Stimulated activated CD4-positive, alpha-beta T cell treated with anti-CD3 and anti-CD28 coated beads, Interleukin-1b, Interleukin-23, amount 100 ng/mL, for 48 hours (primary cell): ENCODE measurements at places on chromosomes 2 and 18.
A peak's percentile ranks its signal among the peaks of the same experiment; 100 is the strongest.

GRCh38 chr2:34719206-34719605, 1120.1 kb upstream of the FAM98A start:
- no peak for DNase-seq

DNA sequence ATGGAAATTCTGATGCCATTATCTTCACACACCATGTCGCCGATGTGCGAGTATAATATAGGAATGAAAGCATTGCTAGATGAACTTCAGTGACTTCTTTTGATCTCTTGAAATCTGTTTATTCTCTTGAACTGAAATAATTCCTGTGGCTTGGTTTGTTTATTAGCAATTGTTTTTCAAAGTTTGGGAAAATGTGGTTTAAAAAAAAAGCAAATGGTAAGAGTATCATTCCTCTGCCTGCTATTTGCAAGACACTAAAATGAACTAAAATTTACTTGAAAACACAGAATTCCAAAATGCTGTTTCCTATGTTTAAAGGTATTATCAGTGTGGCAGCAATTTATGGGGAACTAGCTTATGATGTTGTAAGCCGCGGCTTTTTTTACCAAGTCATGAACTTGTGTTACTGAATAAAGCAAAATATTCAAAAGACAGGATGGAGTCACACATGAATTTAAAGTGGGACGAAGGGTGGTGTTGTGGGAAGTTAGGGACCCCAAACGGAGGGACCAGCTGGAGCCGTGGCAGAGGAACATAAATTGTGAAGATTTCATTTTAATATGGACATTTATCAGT, 96.4 kb downstream of the COLEC12 start:
- DNase-seq = no peak

DNA sequence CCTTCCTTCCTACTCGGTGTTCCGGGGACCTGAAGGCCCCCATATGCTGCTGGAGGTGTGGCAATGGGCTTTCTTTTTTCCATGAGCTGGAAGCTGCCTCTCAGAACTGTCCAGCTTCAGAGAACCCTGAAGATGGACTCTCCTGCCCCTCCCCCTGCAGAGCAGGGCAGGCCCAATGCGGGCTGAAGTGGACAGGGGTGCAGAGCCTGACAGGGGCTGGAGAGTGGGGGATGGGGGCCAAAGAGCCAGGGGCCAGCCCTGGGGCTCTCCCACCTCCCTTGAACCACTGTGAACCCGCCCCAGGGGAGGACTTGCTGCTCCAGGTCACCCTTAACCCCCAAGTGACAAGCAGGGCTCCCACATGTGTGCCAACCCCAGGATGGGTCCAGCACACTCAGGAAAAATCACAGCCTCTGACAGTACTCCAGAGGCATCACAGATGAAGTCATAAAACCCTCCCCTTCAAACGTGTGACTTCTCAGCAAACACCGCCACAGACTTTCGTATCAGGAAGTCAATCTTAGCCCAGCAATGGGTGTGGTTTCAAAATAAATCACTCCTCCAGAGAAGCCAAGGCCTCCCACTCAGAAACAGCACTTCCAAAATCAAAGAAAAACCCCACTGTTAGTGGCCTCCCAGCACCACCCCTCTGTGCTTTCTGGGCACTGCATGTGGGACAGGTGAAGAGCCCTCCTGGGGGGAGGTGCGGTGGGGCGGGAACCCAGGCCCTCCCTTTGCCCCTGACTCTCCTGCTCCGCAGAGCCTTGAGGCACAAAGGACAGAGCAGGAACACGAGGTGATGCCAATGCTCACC, 135.8 kb downstream of the HDAC4 start:
- peak; percentile 70 for DNase-seq

DNA sequence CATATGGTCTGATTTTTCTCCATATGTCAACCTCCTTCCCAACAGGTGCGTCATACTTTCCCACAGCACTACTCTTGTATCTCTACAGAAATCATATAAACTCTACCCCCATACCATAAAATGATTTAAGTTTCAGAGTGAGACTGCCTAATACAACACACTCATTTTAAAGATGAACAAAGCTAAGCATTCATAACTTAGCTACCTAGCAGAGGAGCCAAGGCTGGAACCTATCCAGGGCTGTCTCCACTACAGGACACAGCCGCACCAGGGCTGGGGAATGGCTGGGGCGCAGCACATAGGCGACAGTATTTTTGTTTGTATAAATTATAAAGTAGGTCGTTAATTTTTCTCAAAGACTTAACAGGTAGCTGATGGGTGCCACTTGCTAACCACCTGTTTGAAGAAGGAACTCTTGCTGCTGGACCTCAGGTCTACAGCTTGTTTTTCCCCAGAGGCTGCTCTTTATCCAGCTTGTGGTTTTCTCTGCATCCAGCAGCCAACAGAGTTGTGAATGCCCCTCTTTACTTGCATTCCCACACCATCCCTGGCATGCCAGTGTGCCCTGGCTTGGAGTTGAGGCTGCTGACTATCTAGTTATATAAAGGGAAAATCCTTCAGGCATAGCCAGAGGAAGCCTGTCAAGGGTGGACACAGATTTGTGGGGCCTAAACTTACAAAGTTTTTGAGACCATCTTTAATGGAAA, 62.0 kb downstream of the HNRNPLL start:
- no peak for DNase-seq

DNA sequence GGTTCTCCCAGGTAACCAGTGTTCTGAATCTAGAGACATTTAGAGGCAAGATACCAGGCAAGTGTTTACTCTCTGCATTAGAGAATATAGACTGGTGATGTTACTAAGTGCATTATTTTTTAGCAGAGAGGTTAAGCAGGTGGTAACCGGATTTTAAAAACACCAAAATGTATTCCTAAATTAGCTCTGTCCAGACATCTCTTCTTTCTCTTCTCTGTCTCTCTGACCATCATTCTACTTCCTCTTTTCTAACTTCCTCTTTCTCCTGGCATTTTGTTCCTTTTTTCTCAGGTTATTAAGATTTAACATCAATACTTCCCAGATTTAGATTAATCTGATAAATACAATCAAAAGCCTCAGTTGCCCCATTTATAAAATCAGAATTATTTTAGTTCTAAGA, 31.7 kb upstream of the DYNC1I2 start:
- no peak for DNase-seq

DNA sequence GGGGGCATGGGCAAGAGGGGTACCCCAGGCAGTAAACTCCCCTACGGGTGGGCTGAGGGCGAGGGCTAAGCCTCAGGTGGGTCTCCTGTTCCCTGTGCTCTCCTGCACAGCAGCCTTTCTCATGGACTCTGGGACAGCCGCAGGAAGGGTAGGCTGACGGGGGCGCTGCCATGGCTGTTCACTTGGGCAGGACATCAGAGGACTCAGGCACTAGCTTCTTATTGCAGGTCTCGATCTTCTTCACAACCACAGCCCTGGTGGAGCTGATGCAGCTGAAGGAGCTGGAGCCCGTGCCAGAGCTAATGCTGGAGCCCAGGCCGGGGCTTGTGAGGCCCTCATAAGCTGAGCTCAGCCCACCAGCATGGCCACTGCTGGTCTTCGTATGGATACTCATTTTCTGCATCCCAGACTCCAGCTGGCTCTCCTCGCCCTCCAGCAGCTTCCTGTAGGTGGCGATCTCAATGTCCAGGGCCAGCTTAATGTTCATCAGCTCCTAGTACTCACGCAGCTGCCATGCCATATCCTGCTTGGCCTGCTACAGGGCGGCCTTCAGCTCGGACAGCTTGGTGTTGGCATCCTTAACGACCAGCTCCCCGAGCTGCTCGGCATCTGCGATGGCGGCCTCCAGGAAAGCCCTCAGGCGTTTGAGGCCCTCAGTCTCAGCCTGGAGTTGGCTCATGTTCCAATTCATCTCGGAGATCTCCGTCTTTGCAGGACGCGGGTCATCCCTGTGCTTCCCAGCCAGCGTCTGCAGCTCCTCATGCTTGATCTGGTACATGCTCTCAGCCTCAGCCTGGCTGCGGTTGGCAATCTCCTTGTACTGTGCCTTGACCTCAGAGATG, 359.8 kb upstream of the SETBP1 start:
- DNase-seq = no peak

- no peak for DNase-seq
Observed at GRCh38 chr2:15798701-15799431, 141.5 kb upstream of the MYCN start.

GRCh38 chr18:72360634-72361033, 183.5 kb downstream of the CBLN2 start:
- no peak for DNase-seq

GRCh38 chr2:179861027-179861415, 391 bp downstream of the ZNF385B start:
- DNase-seq = no peak

GRCh38 chr18:50439460-50440015, 64.7 kb downstream of the SKA1 start:
- DNase-seq = no peak

- no peak for DNase-seq
Observed at GRCh38 chr2:199309973-199310372, 147.8 kb downstream of the SATB2 start.

DNA sequence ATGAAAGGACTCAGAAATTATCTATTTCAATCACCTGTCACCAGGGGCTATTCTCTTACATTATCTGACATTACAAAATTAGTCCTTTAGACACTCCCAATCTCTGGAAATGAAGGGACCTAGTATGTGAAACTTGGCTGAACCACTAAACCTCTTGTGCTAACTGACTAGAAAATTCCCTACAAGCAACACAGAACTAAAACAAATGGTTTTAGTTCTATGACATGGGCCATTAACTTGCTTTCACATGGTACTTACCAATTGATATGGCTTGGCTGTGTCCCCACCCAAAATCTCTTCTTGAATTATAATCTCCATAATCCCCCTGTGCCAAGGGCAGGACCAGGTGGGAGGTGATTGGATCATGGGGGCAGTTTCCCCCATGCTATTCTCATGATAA, 16.6 kb downstream of the SERPINE2 start:
- no peak for DNase-seq

DNA sequence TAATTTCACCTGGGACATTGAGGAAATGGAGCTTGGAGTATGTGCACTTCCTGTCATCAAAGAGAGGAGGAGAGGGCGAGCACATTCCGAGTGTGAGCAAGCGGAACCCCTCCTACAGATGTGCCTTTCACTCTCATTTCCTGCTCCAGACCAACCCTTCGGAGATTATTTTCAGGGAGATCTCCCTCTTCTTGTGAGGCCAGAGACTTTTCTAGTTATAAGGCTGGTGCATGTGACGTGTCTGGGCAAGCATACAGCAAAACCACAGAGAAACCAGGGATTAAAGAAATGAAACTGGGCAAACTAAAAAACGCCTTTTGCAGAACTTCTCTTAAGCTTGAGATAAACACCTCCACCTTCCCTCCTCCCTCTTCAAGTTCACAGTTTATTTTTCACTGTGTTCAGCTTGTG, 409.2 kb upstream of the TCF4 start:
- no peak for DNase-seq

- DNase-seq = no peak
Observed at GRCh38 chr18:34957864-34958259, 83.4 kb upstream of the MAPRE2 start.
